ENCODE measurements at places on chromosomes 7 and 10.

DNA sequence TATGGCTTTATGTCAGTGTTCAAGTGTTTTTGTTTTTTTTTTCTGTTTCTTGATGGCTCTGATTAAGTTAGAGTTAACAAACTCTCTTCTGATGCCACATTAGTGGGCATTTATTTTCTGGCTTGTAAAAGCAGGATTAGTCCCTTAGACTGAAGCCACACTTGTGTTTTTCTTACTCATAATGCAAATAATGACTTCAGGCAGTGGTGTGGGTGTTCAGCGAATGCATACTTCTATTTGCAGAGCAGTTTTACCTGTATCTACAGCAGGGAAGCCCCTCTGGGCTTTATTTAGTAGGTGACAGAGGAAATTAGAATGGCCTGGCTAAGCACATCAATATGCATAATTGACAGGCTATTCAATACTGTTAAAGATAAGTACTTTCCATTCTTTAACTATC is 79.9 kb downstream of the CNNM2 start:
- no peak for DNase-seq

DNA sequence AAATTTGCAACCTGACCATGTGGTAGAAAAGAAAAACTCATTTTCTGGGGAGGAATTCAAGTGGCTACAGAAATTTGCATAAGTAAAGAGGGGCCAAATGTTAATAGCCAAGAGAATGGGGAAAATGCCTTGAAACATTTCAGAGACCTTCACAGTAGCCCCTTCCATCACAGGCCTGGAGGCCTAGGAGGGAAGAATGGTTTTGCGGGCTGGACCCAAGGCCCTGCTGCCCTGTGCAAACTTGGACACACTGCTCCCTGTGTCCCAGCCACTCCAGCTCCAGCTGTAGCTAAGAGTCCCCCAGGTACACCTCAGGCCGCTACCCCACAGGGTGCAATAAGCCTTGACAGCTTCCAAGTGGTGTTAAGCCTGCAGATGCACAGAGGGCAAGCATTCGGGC is 16.4 kb upstream of the DNAH11 start:
- DNase-seq: no peak

- DNase-seq: no peak
These were observed 480.4 kb downstream of the GATA3 start for GRCh38 chr10:8534891-8535290.

- no peak for DNase-seq
These were observed 44.2 kb downstream of the ZCCHC24 start for GRCh38 chr10:79401015-79401921.

GRCh38 chr7:97555857-97556421 is 175.9 kb upstream of the TAC1 start:
- DNase-seq: peak; percentile 58

- DNase-seq: no peak
These were observed 20.8 kb downstream of the C10orf105 start for GRCh38 chr10:71698737-71699136.

- DNase-seq: no peak
These were observed 18.5 kb upstream of the ACBD5 start for GRCh38 chr10:27258838-27259812.

GRCh38 chr7:101507791-101508252 is 121.3 kb downstream of the MYL10 start:
- no peak for DNase-seq

GRCh38 chr7:151248346-151249033 is at the start of gene SMARCD3:
TSS of gene SMARCD3 (minus strand) at chr7:151248694. CDS start at chr7:151248562, 132 bp downstream.
- peak; percentile 60 for DNase-seq

DNA sequence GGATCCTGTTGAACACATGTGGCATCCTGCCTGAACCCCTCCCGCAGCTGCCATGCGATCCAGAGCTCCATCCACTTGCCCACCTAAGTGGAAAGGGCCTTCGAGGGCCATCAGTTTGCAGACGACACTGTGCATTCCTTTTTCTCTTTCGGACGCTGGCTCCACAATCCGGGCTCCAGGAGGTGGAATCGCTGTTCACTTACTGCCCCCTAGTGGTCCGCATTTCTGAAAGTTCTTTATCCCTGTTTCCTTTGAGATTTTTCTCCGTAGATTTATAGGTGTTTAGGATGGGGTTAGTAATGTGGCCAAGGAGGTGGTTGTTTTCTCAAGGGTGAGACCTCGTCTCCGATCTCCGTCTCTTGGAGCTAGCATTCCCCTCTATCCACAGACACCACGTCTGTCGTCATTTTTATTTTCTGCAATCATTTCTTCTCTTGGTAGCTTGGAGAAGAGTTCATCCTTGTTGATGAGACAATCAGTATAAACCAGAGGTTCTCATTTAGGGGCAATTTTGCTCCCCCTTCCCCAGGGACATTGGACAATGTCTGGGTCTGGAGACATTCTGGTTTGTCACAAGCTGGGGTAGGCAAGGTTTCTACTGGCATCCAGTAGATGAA is 204.6 kb downstream of the ARHGAP21 start:
- DNase-seq: peak; percentile 66

GRCh38 chr7:83204715-83205114 is 42.0 kb upstream of the PCLO start:
- no peak for DNase-seq
